NCI-H1436 (cell line): ENCODE measurements at places on chromosomes 3 and 15.

DNA sequence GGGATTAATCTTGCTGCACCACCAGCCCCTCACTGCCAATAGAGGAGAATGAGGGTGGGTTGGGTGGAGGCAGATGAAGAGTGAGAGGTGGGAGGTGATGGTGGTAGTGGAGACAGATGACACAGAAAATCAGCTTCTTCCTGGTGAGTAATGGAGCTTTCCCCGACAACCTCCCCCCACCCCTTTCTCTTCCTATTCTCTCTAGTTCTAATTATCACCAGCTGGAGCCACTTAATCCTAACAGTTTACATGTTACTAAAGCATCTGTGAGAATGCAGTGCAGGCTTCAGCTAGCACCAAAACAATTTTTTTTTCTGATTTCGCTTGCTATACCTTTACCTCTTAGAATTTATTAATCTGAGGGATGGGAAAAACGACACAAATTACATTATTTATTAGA lies 116.1 kb upstream of the DNAJC19 start:
- no peak for DNase-seq

DNA sequence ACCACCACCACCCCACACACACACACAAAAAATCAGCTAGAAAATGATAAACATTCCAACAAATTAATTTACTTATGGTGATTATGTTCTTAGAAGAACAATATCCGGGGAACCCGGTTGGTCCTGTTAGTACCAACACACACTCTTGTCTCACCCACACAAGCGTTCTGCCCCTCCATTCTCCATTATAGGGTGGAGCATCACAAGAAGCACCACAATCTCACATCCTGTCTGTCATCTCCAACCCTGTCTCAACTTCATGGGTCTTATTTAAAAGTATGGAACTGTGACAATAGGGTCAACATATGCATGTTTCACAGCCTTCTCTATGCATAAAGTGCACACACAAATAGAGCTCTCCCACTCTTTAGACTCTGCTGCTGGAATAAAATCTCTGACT lies 5.6 kb downstream of the GSK3B start:
- no peak for DNase-seq

GRCh38 chr3:53230789-53231188 lies 25.0 kb downstream of the TKT start:
- no peak for DNase-seq

GRCh38 chr3:160257606-160258005 lies 32.4 kb downstream of the C3orf80 start:
- no peak for DNase-seq

DNA sequence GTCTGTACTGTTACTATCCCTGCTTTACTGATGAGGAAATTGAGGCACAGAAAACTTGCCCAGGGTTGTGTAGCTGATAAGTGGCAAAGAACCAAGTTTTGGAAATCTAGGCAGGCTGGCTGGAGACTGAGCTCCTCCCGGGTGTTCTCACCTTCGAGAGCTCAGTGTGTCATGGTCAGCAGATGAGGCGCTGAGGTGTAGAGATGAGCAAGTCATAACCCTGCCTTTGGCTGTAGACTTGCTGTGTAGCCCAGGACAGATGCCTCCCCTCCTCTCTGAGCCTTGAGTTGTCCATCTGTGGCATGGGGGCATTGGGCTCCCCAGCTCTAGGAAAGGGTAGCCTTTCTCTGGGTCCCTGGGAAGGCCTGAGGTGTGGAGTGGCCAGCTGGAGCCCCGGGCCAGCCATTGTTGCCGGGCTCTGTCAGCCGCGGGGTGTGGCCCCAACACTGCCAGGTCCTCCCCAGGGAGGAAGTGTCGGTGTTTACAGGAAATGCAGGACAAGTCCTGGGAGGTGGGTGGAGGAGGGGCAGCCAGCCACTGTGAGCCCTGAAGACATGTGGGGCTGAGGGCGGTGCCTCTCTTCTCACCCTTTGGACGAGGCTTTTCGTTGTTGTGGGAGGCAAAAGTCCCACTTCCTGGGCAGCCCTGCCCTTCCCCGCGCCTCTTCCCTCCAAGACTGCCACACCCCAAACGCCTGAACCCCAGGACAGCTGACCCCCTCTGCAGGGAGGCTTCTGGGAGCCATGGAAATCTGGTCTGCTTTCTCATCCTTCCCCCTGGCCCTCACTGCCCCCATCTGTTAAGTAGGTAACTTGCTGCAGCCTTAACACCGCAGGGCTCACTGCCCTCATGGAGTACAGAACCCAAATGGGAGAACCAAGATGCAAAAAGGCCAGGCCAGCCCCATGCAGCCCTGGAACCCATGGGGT lies 29.1 kb downstream of the FGD5 start:
- no peak for DNase-seq

GRCh38 chr3:11612515-11613188 lies 31.1 kb downstream of the VGLL4 start:
- DNase-seq = no peak

GRCh38 chr15:51270706-51271105 lies 67.7 kb downstream of the CYP19A1 start:
- no peak for DNase-seq

DNA sequence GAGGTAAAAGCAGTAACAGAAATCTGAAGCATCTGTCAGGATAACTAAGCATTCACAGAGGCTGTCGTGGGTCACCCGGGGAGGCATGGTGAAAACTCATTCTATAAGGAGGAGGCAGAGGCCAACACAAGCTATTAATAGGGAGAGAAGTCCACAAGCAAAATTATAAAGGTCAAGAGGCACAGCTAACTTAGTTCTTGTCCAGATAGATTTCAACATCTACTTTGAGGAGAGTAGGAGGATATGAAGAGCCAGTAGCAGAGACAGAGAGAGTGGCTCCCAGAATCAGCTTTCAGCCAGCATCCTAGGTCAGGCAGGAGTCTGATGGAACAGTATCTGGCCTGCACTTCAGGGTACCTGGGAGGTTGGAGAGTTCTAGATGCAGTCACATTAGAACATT lies 95.3 kb downstream of the STAC start:
- DNase-seq = no peak

GRCh38 chr3:14377838-14378169 lies 24.6 kb upstream of the SLC6A6 start:
- DNase-seq = no peak

GRCh38 chr15:85934691-85935090 lies 140.0 kb upstream of the KLHL25 start:
- DNase-seq = no peak

DNA sequence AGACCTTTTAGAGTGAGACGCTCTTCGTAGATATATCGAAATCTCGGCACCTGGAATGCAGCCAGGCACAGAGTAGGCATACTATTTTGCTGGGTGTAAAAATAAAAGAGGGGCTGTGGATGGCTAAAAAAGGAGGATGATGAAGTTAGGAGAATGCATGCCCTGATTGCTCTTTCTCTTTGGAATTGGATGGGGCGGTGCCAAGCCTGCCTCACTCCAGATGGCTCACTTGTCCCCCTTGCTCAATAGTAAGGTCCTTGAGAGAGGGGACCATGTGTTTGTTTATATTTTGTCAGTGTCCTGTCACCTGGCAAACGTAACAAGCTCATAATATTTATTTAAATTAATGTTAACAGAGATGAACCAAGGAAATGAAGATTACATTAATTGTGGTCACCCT lies 33.0 kb downstream of the SNRK start:
- no peak for DNase-seq

DNA sequence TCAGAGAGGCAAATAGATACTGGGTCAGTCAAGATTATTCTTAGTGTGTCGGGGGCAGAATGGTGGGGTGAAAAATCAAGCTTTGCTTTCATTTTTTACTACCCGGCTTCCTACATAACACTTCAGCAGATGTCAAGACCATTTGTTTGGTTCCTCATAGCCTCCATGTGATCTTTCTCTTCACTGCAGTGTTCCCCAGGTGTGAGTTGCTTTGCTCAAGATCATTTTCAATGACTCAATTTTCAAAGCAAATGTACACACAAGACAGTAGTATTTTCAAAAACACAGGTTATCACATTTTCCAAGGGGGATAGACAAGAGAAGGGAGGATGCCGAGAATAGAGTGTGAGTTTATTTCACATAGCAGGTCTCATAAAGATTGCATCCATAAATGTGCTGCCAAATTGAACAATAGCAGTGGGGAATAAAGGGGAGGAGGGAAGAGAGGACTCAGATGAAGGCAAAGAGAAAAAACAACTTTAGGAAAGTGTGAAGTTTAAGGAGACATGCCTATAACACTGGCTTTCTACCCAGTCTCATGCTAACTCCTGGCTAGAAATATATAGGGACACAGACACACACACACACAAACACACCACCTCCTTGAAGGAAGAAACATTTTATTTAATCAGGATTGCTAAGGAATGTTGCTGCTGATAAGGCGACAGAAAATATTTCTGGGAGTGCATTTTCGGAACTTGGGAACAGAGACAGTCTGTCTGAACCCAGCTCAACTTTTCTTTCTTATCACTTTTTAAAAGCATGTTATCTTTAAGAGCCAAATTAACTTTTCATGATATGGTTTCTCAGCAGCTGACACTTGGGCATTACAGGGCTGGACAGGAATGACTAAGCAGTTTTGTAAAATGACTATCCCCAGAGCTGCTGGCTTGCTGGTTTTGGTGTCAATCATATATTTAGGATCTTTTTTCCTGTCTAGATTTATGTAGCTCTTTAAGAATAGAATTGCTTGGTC lies 402.4 kb downstream of the RBMS3 start:
- no peak for DNase-seq

DNA sequence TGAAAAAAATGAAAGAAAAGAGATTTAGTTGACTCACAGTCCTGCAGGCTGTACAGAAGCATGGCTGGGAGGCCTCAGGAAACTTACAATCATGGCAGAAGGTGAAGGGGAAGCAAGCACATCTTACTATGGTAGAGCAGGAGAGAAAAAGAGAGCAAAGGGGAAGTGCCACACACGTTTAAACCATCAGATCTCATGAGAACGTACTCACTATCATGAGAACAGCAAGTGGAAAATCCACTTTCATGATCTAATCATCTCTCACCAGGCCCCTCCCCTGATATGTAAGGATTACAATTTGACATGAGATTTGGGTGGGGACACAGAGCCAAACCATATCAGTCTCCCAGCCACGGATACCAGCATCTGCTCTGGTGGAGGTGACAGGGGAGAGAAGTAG lies 50.8 kb upstream of the CPOX start:
- no peak for DNase-seq

GRCh38 chr3:27720899-27721716 lies 1.0 kb downstream of the EOMES start:
- no peak for DNase-seq

DNA sequence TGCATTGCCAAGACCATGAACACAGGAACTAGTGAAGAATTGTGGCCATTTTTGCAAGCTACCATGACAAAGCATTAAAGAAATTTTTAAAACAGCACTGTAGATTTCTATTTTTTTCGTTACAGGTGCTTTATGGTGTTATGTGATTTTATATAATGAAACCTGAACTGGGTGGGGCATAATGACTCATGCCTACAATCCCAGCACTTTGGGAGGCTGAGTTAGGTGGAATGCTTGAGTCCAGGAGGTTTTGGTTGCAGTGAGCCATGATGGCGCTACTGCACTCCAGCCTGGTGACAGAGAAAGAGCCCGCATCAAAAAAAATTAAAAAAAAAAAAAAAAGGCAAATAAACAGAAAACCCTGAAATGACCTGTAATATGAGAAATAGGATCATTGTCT lies 846.7 kb downstream of the EPHA3 start:
- no peak for DNase-seq

GRCh38 chr3:120125992-120126391 lies 31.7 kb upstream of the GSK3B start:
- DNase-seq = no peak

GRCh38 chr15:95016511-95017229 lies 785.3 kb downstream of the MCTP2 start:
- no peak for DNase-seq

- DNase-seq = no peak
These were observed 691.7 kb upstream of the CBLB start for GRCh38 chr3:106560451-106560966.
